CD4-positive, alpha-beta memory T cell (primary cell): ENCODE measurements at places on chromosomes 16 and 17.

DNA sequence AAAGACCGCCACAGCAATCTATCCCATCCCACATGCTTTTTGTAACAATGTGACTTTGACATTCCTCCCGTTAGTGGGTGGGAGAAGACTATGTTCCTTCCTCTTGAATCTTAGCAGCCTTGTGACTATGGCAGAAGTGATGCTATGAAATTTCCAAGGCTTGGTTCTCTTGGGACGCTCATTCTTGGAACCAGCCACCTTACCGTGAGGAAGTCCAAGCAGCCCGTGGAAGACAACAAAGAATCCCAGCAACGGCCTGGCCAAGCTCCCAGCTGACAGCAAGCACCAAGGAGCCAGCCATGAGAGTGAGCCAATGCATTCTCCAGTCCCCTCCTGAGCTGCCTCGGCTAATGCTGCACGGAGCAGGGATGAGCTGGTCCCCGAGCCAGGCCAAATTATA, 62.3 kb downstream of the VPS53 start:
- DNase-seq = no peak

DNA sequence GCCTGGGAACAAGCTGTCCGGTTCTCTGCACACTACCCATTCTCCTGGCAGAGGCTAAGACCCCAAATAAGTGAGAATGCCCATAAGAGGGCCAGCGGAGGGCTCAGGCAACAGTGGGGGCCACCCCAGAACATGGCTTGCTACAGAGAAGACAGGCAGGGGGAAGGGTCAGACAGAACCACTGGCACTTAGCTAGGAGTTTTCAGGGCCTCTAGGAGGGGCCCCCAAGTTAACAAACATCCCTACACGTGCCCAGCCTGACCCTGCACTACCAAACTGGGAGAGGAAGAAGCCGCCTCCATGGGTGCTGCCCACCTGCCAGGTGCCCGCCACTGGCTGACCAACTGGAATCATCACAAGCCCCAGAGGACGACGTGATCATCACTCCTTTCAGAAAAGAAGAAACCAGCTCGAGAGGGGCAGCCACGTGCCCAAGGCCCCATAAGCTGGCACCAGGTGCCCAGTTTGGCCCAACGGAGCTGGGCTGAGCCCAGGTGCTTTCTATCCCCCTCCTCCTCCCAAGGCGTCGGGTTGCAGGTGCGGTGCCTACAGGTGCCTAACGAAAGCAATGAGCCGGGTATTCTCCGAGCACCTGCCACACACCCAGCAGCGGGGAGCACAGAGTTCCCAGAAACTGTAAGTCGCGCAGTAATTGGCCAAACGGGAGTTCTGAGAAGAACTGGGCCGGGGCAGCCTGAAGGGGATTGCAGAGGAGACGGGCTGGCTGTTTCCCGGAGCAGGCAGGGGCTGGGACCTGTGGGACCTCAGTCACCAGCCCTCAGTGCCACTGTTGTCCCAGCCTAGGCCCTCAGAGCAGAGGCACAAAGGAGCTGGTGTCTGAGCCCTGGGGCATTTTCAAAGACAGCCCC, 13.2 kb downstream of the RPH3AL start:
- DNase-seq = no peak

GRCh38 chr17:67098006-67098405, 53.7 kb downstream of the CACNG1 start:
- DNase-seq = no peak

- DNase-seq = no peak
Measured at GRCh38 chr17:57972151-57972550, 15.9 kb downstream of the VEZF1 start.

- DNase-seq = no peak
Measured at GRCh38 chr17:31411707-31412285, 20.3 kb downstream of the RAB11FIP4 start.

- DNase-seq = no peak
Measured at GRCh38 chr17:68849673-68850610, 105.2 kb downstream of the ABCA8 start.

GRCh38 chr16:11092788-11093571, 148.6 kb downstream of the CLEC16A start:
- no peak for DNase-seq
